ENCODE measurements at places on chromosomes 16 and 17. TPM values are rescaled to one million over a fixed set of nuclear protein-coding genes. Genes with fewer than 3 reads are reported as not detected.
A peak's percentile ranks its signal among the peaks of the same experiment; 100 is the strongest.

GRCh38 chr16:48103591-48103990, 52.2 kb downstream of the ABCC12 start:
- DNase-seq: no peak

- no peak for DNase-seq
Observed at GRCh38 chr17:81150377-81151077, 14.8 kb upstream of the PVALEF start.

The SNN gene
- total RNA-seq: 31.3 TPM

DNA sequence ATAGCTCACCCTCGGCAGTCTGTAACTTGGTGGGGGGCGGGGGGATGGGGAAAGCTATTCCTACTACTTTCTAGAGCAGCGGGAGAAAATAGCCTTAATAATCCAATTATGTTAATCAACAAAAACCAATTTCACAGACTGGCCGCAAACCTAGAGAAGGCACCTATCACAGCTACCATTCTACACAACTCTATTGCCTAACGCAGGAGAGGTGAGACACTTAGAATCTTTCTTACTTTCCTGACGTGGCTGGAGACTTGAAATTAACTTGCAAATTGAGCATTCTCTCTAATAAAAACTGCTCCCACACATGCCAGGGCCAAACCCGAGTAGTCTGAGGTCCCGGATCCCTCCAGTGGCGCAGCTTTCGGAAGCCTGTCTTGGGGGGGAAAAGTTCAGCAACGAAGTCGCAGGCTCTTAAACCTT, 794 bp downstream of the SMG6 start:
- no peak for DNase-seq

The FSCN2 gene
- total RNA-seq: 5.5 TPM

- DNase-seq: no peak
Observed at GRCh38 chr16:12587646-12588277, 215.9 kb downstream of the CPPED1 start.

DNA sequence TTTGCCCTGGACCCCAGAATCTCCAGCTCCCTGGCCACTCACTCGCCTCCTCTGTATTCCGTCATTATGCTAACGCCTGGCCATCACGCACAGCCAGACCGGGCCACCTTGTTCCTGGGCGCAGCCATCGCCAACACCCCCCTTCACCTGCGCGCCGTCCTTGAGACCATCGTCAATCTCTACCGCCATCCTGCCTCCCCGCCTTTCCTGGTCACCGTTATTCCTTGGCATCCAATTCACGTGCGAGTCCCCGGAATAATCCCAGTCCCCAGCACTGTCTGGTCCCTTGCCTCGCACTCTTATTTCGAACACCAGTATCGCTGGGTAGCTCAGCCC, 541 bp downstream of the VKORC1 start:
- DNase-seq: peak; percentile 27

DNA sequence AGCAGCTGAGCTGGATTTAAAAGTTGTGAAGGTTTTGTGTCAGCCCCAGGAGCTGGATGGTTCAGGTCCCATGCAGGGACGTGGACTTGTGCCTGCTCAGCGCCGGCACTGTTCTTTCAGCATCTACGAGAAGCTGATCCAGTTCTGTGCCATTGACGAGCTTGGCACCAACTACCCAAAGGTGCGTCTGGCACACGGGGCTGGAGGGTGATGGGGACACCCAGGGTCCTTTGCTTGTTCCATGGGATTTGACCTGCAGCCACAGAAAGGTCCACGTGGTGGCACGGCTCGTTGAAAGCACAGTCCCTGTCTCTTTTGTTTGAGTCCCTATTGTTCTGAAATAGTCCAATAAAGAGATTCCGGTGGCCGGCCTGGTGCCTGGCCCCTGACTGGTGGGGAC, 18.1 kb upstream of the ITGB4 start:
- DNase-seq: no peak
